ENCODE measurements at places on chromosomes 16 and 17.
A peak's percentile ranks its signal among the peaks of the same experiment; 100 is the strongest.

DNA sequence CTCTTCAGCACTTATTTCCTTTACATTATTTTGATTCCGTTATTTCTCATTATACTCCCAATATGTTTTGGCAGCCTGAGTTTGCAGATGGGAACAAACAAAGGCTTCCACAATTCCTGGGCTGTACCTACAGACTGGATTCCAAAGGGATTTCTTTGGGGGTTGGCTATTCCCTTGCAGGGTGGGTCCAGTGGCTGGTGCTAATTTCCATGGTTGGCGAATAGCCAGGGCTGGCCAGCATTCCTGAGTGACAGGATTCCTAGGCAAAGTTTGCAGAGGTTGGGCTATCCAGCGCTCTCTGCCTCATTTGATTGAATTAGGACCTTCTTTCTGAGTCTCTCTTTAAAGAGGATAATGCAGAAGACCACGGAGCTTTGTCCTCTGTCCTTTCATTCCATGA is 207.4 kb downstream of the MAF start:
- DNase-seq = no peak

- no peak for DNase-seq
Measured at GRCh38 chr16:87601401-87601981, 817 bp upstream of the JPH3 start.

DNA sequence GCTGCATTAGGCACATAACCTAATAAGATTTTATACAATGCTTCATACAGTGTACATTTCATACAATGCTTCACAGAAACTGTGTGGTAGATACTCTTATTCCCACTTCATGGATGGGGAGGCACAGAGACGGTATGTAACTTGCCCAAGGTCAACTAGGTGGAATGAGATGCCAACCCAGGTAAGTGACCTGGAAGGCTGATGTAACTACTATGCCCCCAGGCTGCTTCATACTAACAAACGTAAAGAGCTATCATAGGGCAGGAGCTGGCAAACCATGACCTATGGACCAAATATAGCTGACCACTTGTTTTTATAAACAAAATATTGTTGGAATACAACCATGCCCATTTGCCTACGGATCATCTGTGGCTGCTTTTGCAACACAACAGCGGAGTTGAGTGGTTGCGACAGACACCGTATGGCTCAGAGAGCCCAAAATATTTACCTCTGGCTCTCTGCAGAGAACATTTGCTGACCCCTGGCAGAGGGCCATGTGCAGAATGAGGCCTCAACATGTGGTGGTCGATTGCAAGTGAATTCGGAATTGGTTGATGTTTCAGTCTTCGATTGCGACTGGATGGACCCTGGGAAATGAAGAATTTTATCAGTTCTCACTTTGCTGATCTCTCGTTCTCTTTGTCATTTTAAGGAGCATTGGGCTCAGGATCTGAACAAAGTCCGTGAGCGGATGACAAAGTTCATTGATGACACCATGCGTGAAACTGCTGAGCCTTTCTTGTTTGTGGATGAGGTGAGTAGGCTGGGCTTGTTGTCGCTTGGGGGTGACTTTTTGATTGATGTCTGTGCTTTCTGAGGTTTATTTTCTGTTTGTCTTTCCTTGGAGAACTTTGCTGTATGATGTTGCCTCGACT is 109.7 kb downstream of the PLCG2 start:
- DNase-seq = no peak

GRCh38 chr17:16981928-16982327 is 10.0 kb upstream of the TNFRSF13B start:
- no peak for DNase-seq

- DNase-seq = no peak
Measured at GRCh38 chr17:18129041-18129502, 20.5 kb downstream of the MYO15A start.

DNA sequence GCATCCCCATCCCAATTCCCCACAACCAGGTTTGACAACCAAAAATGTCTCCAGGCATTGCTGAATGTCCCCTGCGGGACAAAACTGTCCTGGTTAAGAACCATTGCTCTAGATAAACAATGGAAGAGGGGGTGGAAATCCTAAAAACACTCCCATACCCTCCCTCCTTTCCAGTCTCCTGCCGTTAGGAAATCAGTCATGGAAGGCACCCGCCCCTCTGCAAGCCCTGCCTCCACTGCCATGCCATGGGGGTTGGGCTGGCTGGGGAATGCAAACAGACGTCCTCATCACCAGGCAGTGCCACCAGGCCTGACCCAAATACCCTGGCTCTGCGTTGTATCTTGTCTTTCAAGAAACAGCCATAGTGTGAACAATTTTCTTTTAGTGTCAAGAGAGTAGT is 57.5 kb downstream of the CYTH1 start:
- no peak for DNase-seq

DNA sequence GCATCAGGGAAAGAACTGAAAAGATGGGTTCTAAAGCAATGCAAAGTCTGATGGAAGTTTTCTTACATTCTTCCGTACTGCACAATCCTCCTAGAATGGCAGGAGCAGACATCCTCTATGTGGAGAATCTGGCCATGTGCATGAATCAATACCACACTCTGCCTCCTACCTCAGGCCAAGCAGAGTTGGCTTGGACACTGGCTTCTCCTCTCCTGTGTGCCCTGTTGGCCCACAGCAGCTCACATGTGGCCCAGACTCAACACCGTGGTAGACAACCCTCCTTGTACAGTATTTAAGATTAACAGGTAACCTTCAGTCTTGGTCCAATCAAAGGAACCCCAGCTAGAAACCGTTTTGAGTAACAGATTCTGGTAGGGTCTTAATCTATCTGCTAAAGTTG is 101.9 kb downstream of the ZFHX3 start:
- no peak for DNase-seq

GRCh38 chr16:67016681-67017420 is 12.1 kb upstream of the CBFB start:
- no peak for DNase-seq

GRCh38 chr17:14482715-14483114 is 181.8 kb downstream of the HS3ST3B1 start:
- DNase-seq = no peak

- no peak for DNase-seq
Measured at GRCh38 chr17:58096892-58097291, 13.7 kb downstream of the DYNLL2 start.

- DNase-seq = no peak
Measured at GRCh38 chr16:20911361-20911760, 10.8 kb downstream of the LYRM1 start.

DNA sequence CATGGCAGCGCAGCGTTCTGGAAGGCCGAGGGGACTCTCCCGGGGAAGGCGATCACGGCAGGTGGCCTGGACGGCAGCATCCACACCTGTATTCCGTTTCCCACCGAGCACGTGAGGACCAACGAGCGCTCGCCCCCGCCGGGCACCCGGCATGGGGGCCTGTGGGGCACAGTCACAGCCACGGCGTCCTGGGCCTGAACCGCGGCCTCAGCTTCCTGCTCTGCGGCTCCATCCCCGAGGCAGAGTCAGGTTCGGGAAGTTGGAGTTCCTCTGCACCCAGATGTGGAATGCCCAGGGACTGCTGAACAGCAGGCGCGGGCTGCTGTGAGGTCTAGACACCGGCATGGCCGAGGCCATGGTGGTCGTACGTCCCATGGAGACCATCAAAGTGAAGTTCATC is 1713.9 kb downstream of the TP53TG3F start:
- no peak for DNase-seq

DNA sequence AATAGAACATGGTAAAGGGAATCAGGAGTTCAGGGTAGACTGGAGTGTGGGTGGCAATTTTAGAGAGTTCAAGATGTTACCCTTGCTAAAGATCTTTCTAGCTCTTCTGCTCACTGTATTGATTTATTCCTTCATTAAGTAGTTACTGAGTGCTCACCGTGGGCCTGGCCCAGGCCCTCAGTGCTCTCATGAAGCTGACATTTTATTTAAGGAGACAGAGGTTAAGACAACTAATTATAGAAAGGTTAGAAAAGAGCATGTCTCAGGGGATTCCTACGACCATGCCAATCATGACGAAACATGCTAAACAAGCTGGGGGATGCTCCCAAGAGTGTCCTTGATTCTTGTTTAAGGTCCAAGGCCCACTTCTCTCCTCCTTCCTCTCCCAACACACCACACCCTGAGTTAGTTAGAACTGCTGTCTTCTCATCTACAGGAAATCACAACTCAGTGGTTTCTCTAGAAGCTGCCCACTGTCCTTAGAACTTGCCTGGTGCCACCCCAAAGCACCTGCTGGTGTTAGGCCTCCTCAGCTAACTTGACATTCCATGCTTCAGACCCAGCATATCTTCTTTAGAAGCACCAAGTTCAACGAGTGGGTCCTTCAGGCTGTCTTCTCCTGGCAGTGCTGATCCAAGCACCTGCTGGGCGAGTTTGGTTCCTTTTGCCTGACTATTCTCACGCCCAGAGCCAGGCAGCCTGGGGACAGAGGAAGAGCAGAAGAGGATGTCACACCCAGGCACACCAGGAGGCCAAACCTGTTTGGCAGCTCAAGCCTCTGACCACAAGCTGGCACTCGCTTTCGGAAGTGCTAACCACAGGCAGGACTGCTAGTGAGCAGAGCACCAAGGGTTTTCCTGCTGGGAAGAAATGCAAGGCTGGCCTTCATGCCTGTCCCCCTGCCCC is 79.0 kb downstream of the GAS7 start:
- peak; percentile 46 for DNase-seq

- DNase-seq = no peak
Measured at GRCh38 chr16:29891525-29892457, 7.6 kb downstream of the SEZ6L2 start.

GRCh38 chr16:17899141-17899540 is 428.4 kb upstream of the XYLT1 start:
- DNase-seq = no peak

GRCh38 chr17:20095336-20096080 is 86.3 kb downstream of the SPECC1 start:
- no peak for DNase-seq

DNA sequence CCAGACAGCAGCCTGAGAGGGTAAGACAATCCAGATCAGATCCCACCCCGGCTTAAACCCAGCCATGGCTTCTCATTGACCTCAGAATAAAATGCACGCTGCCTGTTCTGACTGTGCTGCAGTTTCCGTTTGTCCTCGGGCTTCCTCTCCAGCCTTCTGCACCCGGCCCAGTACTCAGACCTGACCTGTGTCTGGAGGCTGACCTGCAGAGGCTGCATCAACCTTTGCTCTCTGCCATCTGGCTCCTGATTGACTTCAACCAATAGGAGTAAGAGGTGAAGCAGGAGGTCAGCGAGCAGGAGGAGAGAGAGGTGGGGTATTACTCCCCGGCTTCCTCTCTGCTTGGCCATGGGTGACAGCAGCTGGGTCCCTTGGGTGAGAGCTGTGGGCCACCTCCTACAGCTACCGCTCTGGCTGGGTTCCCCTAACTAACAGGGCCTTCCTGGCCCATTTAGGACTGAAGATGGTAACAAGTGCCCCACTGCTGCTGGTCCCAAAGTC is 46.7 kb downstream of the C16orf82 start:
- no peak for DNase-seq

DNA sequence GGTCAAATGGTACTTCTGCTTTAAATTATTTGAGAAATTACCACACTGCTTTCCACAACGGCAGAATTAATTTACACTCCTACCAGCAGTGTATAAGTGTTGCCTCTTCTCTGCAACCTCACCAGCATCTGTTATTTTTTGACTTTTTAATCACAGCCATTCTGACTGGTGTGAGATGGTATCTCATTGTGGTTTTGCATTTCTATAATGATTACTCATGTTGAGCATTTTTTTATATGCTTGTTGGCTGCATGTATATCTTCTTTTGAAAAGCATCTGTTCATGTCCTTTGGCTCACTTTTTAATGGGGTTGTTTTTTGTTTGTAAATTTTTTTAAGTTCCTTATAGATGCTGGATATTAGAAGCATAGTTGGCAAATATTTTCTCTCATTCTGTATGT is 446.7 kb downstream of the PMP22 start:
- DNase-seq = no peak

- DNase-seq = no peak
Measured at GRCh38 chr17:32227910-32228309, 37.7 kb upstream of the RHBDL3 start.

DNA sequence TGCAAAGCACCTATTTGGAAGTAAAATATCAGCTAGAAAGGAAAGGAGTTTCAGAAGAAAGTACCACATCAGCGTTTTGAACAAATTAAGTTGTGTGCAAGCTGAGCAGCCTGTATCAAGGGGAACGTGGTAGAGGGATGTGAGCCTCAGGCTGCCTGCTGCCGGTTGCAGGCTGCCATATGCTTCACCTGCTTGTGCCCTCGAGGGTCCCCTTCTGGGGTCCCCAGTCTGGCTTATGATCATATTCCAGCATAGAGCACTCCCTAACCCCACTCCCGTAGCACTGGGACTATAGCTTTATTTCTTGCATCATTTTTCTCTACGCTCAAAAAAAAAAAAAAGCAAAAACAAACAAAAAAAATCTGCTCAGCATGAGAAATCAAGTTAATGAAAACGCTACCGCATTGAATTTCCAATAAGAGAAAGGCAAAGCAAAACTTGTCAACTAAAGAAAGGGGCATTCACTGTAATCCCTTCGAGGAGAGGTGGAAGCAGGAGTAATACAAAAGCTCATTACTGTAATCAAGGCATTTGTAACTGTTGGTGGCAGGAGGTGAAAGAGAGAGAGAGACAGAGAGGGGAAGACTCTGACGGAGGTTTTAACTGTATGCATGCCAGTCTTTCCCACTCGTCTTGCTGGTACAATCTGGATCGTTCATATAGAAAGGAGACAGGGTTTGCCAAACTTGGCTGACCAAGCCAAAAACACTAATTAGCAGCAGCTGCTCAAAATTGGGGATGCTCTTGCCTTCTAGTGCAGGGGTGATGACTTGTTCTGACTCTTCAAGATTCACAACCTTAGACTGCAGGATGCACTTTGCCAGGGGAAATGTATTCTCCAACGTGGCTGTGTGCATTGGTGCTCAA is 258.2 kb upstream of the HSBP1 start:
- no peak for DNase-seq

DNA sequence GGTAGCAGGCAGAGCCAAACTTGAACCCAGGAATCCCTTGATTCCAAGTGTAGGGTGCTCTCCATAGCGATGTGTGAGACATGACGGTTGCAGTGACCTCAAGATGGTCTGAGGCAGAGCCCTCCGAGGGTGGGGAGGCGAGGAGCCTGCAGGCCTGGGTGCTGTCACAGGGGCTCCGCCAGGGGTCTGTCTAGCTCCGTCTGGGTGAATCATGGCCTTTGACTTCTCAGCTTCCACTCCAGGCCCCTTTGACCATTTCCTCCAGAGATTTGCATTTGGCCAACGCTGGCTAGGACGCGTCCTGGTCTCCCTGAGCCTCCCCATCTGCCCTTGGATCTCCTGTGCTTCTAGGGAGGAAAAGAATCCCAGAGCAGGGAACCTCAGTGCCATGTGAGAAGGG is 104.6 kb downstream of the RAP1GAP2 start:
- no peak for DNase-seq

- no peak for DNase-seq
Measured at GRCh38 chr16:15415511-15415985, 18.8 kb upstream of the BMERB1 start.

Data from CMK (cell line).